OCI-LY7 (cell line): ENCODE measurements at places on chromosomes 7 and 10. TPM values are rescaled to one million over a fixed set of nuclear protein-coding genes. Genes with fewer than 3 reads are reported as not detected.

The UTF1 gene
- not detected in 2 replicates for total RNA-seq

The HOXA10 gene
- not detected in 2 replicates for total RNA-seq

The TMEM139 gene
- total RNA-seq = 0.46 and 0.48 TPM in 2 replicates

GRCh38 chr10:125209591-125210355 lies 49.4 kb upstream of the CTBP2 start:
- no peak for DNase-seq

The UPK3B gene
- 1.4 and 2.5 TPM in 2 replicates for total RNA-seq

The FFAR4 gene
- total RNA-seq = not detected in 2 replicates

The SPDYE8 gene
- not detected in 2 replicates for total RNA-seq

DNA sequence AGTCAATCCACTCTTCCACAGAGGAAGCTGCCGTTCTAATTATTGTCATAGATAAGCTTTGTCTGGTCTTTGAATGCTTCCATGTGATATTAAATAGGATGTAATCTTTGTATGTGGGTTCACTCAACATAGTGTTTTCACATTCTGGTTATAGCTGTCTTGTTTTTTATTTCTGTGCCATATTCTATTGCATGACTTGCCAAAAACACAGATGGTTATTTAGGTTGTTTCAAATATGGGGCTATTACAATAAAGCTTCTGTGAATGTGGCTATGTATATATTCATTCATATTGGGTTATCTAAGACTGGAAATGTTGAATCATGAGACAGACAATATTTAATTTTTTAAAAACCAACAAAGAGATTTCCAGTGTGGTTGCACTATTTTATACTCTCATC lies 1109.3 kb upstream of the LRRTM3 start:
- no peak for DNase-seq

The IRF5 gene
- total RNA-seq = 15.8 and 21.9 TPM in 2 replicates

GRCh38 chr10:38094927-38095574 lies 914 bp downstream of the ZNF37A start:
- DNase-seq = peak; percentile 11

DNA sequence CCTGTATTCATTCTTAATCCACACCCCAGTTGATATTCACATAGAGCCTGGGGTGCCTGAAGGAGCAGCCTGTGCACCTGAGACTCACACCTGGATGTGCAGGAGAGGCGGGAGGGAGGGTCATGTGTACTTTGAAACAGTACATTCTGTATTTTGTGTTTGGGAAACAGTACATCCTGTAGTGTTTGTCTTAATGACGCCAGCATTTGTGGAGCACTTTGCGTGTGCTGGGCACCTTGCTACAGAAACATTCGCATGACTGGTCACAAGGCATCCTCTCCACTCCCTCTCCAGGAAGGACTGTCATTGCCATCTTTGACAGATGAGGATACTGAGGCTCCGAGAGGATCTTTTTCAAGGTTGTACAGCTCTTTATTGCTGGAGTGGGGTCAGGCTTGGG lies 132.1 kb downstream of the TACC2 start:
- no peak for DNase-seq

GRCh38 chr7:7820939-7821338 lies 102.5 kb upstream of the RPA3 start:
- peak; percentile 8 for DNase-seq

The LRRD1 gene
- 0.13 and 0.42 TPM in 2 replicates for total RNA-seq

DNA sequence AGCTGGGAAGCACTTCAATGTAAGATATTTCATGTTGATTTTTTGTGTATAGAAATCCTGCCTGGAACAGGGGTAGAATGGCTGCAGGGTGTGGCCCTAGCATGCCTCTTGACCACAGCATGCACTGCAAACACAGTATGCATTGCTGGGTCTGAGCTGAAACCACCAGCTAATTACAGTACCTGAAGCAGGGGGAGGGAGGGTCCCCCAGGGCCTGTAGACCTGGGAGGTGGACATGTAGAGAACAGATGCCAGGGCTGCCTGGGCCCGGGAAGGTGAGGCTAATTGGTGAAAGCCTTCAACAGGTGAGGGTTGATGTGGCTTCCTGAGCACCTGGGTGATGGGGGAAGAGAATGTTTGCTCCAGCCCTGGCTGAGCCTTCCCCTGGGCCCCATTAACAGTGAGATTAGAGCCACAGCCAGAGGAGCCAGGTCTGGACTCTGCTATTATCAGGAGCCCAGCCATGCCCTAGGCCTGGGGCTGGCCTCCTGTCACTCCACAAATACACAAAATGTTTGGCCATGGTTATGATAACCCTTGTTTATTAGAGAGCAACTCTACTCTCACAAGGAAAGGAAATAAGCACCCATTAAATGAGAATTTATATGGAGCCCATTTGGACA lies 83.3 kb downstream of the PLXNA4 start:
- DNase-seq = no peak

The DOCK4 gene
- 0.91 and 2.8 TPM in 2 replicates for total RNA-seq

The SH3PXD2A gene
- 5.8 and 5.9 TPM in 2 replicates for total RNA-seq

GRCh38 chr10:117408436-117409384 lies 33.5 kb upstream of the PDZD8 start:
- no peak for DNase-seq

- DNase-seq = no peak
Measured at GRCh38 chr7:27808626-27809025, 68.7 kb downstream of the TAX1BP1 start.

DNA sequence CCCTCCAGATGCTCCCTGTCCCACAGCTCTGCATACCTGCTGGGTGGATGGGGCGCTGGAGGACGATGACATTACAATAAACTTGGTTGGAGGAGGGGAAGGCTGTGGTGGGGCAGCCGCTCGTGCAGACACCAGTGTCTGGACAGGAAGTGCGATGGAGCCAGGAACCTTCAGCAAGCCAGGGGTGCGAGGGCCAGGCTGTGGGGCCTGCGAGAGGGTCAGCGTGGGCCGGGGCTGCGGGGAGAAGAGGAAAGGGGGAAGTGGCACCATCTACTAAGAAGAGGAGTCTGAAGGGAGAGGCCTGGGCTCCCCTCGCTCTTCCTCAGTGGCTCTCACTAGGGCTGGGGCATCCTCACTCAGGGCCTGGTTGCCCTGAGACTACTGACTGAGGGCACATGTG lies 6.4 kb downstream of the AP4M1 start:
- no peak for DNase-seq

- no peak for DNase-seq
Measured at GRCh38 chr7:151459726-151460473, 20.0 kb upstream of the CRYGN start.

The CYP2C9 gene
- not detected in 2 replicates for total RNA-seq

DNA sequence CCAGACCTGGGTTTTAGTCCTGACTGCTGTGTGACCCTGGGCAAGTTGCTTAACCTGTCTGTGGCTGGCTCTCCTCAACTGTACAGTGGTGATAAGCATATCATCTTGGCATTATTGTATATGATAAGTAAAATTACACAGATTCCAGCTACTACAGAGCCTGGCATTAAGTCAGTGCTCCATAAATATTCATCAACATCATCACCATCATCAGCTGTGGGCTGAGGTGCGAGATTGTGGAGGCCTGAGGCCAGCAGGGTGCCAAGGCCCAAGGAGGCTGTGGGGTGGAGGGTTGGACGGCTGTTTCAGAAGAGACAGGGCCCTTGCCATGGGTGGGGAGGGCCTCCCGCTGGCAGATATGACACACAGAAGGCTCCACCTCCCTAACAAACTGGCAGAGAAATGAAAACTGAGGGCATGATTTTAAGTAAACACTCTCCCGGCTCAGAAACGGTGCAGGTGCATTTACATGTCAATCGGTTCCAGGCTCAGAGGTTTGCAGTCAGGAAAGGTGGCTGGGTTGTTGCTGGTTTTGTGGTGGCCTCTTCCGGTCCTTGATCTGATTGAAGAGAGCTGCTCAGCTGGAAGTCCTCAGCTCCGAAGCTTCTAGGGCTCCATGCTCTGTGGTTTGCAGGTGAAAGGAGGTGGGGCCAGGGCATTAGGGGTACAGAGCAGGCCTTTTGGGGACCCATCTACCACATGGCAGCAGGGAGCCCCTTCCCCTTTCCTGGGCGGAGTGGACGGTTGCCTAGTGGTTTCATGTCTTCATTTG lies 10.2 kb downstream of the CRYGN start:
- peak; percentile 43 for DNase-seq

- no peak for DNase-seq
Measured at GRCh38 chr10:89805599-89806013, 104.2 kb downstream of the KIF20B start.

GRCh38 chr10:28684986-28685580 lies 7.8 kb downstream of the BAMBI start:
- DNase-seq = no peak

The FOXI2 gene
- not detected in 2 replicates for total RNA-seq

DNA sequence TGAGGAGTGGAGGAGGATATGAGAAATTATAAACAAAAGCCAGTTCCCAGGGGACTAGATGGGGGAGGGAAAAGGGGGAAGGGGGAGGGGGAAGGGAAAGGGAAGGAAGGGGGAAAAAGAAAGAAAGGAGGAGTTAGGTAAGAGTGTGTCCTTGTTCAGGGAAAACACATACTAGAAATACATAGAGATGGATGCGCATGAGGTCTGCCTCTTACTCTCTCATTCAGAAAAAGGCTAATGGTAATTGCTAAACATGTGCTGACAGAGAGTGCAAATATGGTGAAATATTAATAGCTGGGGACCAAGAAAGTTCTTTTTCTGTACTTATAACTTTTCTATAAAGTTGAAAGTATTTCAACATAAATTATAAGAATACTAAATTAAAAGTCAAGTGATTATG lies 64.5 kb downstream of the ZFAND4 start:
- DNase-seq = no peak

DNA sequence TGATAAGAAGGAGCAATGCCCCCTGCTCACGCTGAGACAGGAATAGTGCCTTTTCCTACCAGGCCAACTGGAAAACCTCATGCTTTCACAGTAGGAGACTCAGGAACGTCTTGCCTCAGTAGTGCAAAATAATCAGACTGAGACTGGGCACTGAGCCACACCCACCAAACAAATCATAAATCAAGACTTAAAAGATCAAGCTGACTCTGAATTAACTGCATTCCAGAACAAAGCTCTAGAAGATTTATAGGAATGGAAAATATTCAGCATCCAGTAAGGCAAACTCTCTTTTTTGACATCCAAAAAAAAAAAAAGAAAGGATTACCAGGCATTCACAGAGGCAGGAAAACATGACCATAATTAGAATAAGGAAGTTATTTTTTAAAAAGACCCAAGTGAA lies 30.5 kb upstream of the SLC18A3 start:
- DNase-seq = no peak

DNA sequence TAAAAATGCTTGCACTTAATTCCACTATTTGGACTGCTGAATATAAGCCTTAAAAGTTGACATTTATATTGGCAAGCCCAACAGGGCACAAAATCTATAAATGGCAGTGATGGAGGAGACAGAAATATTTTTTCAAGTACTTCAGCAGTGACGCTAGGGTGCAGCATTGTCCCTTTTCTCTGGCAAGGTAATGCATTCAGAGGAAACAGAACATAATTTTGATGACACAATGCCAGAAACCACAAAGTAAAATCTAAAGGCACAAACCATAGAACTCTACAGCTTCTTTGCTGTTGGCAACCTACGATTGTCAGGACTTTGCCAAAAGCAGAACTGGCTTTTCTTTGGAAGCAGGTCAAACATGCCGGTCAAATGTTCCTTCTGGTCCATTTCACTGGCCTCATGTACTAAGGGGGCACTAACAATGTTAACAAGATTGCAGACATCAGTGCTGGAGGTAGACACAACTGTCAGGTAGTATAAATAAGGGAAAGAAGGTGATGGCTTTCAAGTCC lies 30.9 kb upstream of the FAM133B start:
- DNase-seq = peak; percentile 82

- no peak for DNase-seq
Measured at GRCh38 chr7:131957338-131958020, 401.1 kb upstream of the PODXL start.

DNA sequence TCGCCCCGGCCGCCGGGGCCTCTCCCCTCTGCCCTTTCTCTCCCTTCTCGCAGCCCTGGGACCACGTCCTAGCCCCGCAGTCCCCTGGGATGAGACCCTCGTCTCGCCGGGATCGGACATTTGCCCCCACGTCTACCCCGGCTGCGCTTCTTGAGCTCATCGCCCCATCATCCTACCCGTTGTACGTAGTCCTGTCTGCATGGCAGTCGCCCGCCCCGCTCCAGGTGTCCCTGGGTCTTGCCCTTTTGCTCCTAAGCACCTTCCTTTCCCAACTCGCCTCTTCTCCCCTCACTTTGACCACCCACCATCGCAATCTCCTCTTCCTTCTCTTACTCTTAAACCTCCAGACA lies 582 bp downstream of the TPST1 start:
- no peak for DNase-seq

- no peak for DNase-seq
Measured at GRCh38 chr10:87667493-87667892, 7.8 kb downstream of the PAPSS2 start.

GRCh38 chr7:137160236-137160635 lies 183.3 kb downstream of the PTN start:
- no peak for DNase-seq

The SPDYE16 gene
- total RNA-seq = 0.20 and 0.21 TPM in 2 replicates

- DNase-seq = no peak
Measured at GRCh38 chr7:80923211-80923612, 4.4 kb upstream of the SEMA3C start.

- no peak for DNase-seq
Measured at GRCh38 chr10:102769375-102770107, 25.8 kb downstream of the WBP1L start.

- DNase-seq = no peak
Measured at GRCh38 chr7:71804256-71804655, 607.9 kb downstream of the CALN1 start.

DNA sequence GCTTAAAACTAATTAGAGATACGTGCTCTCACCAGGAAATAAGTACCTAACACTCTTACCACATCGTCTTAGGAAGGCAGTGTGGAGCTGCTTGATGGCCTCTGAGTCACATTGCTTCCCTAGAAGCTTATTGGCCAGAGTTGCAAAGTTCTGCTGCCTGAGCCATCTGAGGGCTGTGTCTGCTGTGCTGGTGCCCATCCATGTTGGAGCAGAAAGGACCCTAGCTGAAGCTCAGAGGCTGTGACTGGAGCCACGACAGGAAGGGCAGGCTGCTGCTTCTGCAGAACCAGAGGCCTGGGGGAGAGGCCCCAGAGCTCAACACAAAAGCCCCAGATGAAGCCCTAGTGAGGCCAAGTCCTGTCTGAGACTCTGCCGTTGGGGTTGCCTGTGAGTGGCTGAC lies 64.8 kb upstream of the IGFBP3 start:
- no peak for DNase-seq

The GPR37 gene
- not detected in 2 replicates for total RNA-seq
